ENCODE measurements at places on chromosomes 2 and 18. TPM values are rescaled to one million over a fixed set of nuclear protein-coding genes. Genes with fewer than 3 reads are reported as not detected.

EGR4 gene
- not detected for total RNA-seq

TUBB8B gene
- total RNA-seq = not detected

BABAM2 gene
- 40.1 TPM for total RNA-seq

DNA sequence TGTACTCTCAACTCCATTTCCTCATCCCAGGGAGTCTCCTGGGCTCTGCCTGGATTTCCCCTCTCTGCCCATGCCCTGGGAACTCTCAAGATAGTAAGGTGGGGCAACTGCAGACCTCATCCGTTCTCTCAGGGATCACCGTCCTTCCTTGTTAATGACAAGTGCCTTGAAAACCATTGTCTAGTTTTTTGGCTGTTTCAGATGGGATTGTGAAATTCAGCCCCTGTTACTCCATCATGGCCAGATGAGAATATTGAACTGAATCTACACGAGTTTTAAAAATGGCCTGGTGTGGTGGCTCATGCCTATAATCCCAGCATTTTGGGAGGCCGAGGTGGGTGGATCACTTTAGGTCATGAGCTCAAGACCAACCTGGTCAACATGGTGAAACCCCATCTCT lies 665 bp upstream of the HRH4 start:
- no peak for DNase-seq

SPEG gene
- 69.5 TPM for total RNA-seq

GRCh38 chr2:176457481-176457880 lies 188.2 kb downstream of the MTX2 start:
- DNase-seq = no peak

Data from transverse colon (tissue), 4 donors.